Stimulated activated CD8-positive, alpha-beta memory T cell treated with anti-CD3 and anti-CD28 coated beads, Interleukin-7, amount 100 ng/mL, for 1 hour (primary cell): ENCODE measurements at places on chromosomes 16 and 17.
A peak's percentile ranks its signal among the peaks of the same experiment; 100 is the strongest.

DNA sequence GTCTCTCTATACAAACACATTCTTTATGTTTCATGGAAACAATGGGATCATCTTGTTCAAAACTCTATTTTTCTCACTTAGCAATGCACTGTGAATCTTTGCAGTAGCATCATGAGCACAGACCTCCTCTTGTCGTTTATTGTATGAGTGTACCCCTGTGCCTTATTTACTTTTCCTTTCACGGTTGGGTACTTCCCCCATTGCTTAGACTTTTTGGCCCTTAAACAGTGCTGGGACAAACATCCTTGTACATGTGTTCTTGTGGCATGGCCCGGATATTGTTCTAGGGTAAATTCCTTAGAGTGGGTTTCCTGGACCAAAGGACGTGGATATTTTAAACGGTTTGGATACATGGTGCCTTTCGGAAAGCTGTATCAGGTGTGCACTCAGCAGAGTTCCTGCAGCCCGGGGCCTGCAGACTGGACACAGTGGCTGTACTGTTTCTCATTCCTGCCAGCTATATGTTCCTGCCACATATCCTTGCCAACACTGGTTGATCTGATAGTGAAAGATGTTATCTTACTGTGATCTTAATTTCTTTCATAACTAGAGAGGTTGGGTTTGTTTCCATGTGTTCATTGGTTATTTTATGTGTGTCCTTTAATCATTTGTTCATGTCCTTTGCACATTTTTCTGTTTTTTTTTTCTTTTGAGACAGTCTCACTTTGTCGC, 111.1 kb downstream of the OR1D5 start:
- no peak for DNase-seq

- DNase-seq = no peak
Measured at GRCh38 chr16:11140098-11140375, 116.0 kb downstream of the SOCS1 start.

DNA sequence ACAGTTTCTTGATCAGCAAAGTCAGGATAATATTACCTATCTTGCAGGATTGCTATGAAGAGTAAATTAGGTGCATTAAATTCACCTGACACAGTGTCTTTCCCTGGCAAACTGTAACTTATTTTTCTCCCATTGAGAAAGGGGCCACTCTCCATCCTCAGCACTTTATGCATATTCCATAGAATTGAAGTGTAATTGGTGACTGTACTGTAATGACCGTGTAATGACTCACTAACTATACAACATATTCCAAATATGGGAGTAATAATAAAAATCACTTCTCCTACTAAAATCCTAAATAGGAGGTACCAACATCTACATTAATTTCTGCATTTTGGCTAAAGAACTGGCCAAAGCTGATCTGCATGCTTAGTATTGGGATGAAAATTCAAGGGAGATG, 141.9 kb upstream of the NOG start:
- no peak for DNase-seq

DNA sequence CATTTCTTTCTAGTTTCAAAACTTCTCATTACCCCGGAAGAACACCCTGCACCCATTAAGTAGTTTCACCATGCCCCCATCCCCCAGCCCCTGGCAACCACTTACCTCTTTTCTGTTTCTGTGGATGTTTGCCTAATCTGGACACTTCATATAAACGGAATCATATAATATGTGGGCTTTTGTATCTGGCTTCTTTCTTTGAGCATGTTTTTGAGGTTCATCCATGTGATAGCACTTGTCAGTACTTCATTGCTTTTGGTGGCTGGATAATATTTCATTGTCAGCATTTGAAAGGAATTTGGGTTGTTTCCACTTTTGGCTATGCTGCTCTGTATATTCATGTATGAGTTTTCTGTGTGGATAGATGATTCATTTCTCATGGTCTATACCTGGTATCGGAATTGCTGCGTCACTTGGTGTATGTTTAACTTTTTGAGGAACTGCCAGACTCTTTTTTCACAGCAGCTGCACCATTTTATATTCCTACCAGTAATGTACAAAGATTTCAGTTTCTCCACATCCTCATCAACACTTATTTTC, 30.0 kb upstream of the SLC5A10 start:
- no peak for DNase-seq

DNA sequence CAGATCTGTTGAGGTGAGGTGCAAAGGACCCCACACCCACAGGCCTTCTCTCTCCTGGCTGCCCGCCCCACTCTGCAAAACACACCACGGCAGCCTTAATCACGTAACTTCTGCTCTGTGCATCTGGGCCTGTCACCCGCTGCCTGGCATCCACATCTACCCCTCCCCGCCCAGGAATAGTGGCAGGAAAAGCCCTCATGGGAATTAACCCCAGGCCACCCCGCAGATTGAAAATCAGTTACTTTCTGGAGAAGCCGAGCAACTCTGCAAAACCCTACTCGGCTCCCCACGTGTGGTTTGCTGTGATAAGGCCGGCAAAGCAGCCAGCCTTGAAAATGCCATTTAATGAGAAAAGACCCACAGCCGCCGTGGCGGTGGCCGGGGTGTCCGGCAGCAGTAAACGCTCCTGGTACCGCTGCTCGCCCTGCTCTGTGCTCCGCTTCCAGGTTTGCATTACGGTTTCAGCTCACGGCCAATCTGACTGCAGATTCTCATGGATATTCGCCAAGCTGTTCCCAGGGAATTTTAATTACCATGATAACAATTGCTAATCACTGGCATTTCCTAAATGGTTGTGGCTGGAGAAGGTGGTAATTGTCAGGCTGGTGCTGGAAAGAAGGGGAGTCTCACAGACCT, 78.0 kb upstream of the DOC2B start:
- no peak for DNase-seq

DNA sequence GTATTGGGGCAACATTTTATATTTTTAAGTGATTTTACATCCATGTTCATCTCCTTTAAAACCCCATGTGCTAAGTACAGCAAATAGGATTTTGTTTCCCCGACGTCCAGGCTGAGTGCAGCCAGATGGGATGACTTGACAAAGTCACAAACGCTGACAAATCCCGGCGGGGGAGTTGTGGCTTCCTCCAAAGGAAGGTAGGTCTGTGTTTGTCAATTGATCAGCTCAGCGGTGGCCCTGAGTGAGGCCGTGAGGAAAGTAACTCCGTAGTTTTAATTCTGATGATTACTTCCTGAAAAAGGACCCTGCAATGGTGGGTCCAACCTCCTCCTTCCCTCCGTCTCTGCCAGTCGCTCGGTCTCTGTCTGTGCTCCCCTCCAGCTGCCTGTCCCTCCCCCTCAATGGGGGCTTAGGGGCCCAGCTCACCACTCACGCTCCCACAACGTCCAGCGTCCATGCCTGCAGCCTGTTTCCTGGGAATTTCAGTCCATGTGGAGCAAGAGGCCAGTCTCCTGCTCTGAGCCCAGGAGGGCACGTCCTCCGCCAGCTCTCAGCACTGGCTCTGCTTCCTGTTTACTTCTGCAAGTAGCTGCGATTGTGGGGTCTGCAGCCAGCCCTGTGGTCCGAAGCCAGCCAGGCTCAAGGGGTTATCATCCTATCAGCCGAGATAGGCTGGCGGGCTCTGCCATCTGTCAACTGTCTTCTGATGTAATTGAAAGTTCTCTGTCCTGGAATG, 209.4 kb upstream of the FOXF1 start:
- DNase-seq = no peak

DNA sequence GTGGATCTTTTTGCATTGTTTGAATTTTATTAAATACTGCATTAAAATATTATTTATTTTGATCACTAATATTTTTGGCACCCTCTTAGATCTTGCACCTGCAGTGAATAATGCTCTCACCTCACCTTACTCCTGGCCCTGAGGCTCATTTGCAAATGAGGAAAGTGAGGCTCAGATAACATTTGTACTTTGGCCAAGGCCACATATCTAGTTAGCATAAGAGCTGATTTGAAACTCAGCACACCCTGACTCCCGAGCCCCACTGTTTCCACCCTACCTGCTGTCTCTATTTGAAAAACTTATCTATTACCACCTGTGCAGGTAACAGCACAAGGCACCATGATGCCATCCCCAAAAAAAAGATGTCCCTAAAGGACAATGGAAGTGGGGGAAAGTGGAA, 358.7 kb upstream of the MAF start:
- DNase-seq = no peak

DNA sequence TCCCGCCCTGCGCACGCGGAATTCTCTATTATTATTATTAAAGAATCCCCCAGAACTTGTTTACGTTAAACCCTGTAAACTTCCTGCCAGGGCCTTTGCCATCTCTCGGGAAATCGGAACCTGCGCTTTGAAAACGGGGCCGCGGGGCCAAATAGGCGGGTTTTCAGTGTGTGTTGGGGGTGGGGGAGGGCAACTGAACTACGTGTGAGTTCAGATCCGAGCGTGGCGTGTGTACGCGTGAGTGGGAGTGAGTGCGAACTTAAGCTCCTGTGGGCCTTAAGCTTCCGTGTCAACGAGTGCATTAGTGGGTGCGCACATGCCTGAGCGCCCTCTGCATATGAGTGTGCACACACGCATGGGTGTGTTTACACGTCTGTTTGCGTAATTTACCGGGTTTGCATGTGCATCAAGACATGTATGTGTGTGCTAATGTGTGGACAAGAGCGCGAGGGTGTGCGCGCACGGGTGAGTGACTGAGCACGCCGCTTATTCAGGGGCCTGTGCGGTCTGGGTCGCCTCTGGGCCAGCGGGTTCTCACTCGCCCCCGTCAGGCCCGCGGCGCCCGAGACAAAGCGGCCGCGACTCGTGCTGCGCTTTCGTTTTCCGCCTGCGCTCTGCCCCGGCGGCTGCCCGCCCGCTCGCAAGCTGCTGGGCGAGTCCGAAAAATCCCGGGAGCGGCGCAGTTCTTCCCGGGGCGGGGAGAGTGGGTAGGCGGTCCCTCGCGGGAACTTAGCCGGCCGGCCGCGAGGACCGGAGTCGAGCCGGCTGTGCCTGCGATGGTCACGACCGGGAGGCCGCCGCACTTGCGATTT, 1.2 kb upstream of the FOXF1 start:
- no peak for DNase-seq

- no peak for DNase-seq
Measured at GRCh38 chr16:54405478-54405877, 118.9 kb upstream of the IRX3 start.

DNA sequence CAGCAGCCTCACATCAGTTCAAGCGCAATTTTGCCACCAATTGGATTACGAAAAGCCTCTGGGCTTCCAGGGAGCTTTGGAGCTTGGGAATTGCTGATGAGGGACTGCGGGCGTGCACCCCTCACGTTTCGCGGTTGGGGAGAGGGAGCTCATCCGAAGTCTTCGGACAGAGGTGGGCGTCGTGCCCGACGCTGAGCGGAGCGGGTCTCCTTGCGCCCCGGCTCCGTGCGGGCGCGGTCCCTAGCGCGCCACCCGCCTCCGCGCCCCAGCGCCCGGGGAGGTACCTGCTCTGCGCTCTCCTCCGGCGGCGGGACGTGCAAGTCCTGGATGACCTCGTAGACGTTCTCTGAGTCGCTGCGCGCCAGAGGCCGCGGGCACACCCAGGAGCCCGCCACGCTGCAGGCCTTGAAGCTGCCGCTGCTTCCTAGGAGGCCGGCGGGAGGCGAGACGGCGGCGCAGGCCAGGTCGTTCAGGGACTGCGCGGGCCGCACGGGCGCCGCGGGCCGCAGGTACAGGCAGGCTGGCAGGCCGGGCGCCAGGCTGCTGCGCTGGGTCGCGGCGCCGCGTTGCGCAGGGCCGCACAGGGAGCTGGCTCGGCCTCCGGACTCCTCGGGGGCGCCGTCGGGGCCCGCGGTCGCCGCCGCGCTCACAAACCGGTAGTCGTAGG, 3.2 kb downstream of the ARHGAP27 start:
- DNase-seq = no peak

GRCh38 chr17:48995304-48995973, 1.7 kb upstream of the IGF2BP1 start:
- no peak for DNase-seq

DNA sequence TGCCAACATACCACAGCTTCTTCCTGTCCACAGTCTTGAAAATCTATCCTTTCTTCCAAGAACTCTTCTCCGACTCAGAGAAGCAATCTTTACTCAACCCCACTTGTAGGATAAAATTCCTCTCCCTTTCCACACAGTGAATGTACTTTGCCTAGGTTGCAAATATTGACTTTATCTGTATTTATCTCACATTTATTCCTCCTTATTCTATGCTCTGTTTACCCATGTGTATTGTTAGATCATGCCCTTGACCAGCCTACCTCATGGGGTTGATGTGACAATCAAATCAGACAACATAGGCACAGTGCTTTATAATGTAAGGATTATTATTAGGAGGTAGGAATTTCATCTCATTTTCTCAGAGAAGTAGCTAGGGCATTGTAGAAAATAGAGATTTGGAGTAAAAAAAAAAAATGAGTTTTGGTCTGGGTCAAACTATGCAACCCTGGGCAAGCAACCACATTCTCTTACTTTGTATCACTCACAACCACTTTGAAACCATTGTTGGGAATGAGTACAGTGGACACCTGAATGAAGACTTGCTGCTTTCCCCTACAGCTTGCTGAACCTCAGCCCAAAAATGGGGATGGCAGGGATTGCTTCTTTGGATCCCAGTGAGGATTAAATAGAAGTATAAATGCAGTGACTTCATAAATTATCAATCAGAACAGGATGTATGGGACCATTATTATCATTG, 9.1 kb upstream of the SLC35B1 start:
- no peak for DNase-seq

GRCh38 chr16:11016993-11017392, 72.6 kb downstream of the CLEC16A start:
- DNase-seq = peak; percentile 10

GRCh38 chr16:13393816-13394215, 492.4 kb downstream of the SHISA9 start:
- no peak for DNase-seq

DNA sequence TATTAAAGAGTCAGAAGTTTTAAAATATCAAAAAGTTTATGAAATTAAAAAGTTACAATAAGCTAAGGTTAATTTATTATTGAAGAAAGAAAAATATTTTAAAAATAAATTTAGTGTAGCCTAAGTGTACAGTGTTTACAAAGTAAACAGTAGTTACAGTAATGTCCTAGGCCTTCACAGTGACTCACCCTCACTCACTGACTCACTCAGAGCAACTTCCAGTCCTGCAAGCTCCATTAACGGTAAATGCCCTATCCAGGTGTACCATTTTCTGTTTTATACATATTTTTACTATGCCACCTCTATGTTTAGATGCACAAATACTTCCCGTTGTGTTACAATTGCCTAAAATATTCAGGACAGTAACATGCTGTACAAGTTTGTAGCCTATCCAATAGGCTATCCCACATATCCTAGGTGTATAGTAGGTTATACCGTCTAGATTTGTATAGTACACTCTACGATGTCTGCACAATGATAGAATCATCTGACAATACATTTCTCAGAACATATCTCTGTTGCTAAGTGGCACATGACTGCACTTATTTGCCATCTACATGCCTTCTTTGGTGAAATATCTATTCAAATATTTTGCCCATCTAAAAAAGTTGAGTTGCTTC, 67.2 kb upstream of the WSB1 start:
- DNase-seq = no peak
